ENCODE measurements at places on chromosomes 7 and 10.

GRCh38 chr7:120394595-120394994 is 121.6 kb downstream of the KCND2 start:
- DNase-seq, result no peak

DNA sequence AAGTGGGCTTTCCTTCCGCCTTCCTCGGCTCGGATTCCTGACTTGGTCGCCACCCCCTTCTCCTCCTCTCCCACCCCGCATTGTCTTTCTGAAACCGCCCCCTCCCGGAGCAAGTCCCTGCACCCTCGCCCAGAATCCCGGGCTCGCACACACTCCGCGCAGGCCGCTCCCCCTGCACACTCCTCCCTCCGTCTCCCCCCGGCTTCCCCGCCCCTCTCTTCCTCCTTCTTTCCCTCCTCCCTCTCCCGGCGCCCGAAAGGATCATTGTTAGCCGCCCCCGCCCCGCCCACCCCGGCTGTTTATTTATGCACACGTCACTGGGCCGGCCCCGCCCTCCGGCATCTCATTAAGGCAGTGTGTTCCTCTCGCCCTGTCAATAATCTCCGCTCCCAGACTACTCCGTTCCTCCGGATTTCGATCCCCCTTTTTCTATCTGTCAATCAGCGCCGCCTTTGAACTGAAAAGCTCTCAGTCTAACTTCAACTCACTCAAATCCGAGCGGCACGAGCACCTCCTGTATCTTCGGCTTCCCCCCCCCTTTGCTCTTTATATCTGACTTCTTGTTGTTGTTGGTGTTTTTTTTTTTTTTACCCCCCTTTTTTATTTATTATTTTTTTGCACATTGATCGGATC is at the start of gene TCF7L2:
Gene TCF7L2 (plus strand): TSS at position 373 of the 633 bp plus-strand sequence. CDS start 510 bp downstream, outside the sequence.
- peak; percentile 15 for DNase-seq

DNA sequence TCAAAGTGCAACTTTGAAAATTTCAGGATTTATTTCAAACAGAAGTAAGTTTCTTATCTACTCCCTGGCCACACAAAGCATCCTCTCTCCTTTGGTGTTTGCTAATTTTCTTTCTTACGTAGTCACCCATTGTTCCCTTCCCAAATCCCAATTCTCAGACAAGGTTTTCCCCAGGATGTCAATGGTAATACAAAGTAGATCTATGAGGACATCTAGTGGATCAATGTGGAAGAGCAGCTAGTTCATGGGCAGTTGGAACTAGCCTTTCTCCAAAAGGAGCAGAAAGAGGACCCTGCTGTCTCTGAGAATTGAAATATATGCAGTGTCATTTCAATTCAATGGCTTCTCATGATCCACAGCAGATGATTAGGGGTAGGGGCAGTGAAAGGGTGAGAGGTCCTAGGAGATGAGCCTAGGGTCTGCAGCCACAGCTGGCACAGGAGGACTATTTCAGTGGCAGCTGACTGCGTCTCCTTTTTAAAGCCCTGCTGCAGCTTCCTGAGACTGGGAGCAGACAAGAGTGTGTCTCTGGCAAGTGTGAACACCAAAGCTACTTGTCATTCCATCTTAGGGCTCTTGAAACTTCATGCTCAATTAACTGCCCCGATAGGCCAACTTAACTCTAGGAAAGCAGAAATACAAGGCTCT is 632.6 kb downstream of the KCNMA1 start:
- DNase-seq, result no peak

GRCh38 chr7:112358513-112358912 is 91.7 kb upstream of the IFRD1 start:
- no peak for DNase-seq

DNA sequence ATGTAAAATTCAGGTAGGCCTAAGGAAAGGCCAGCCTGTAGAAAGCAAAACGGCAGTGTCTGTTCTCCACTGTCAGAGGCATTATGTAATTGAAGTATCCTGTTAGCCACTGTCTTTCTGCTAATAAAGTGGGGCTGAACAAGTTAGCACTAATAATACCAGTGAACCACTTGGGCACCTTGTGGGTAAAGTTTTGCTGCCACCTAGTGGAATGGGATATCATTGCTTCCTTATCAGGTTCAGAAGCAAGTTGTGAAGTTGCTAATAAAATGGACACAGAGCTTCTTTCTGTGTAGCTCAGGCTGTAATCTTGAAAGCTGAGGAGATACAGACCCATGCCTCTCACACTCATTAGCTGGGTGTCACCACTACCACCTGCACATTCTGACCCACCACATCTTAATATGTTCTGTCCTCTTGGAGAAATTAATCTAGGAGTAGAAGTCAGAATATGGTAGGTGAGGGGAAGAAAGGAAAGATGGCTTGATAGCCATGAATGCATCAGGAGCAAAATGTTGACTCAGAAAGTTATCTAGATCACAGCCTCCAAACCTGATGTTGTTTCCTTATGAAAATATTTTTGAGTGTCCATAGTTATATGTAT is 175.1 kb downstream of the SEPTIN7 start:
- no peak for DNase-seq

DNA sequence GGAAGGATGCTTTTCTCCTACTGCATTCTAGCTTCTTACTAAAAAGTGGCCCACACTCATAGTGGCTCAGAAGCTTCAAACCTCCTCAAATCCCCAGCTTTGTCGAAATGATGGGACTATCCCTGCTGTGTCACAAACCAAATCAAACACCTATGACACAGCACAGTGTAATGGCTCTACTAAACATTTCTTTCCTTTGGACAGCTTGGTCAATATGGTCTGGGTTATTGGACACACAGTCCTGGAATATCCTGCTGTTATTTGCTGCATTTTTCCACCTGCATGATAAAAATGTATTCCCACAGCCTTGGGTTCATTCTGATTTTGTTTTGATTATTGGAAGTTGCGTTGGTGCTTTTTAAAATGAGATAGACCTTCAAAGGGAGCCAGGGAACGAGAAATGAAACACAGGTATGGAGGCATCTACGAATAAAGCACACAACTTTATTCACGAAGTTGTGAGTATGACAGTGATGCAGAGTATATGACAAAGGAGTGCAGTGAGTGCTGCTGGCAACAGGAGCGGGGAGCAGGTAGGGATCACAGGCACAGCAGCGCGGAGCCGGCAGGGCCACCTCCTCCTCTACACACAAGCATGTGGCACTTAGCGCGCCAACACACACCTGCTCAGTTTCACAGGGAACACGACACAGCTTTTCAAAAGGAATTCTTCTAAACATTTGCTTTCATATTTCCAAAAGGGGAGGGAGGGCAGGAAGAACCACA is 26.5 kb upstream of the AFAP1L2 start:
- DNase-seq, result no peak

DNA sequence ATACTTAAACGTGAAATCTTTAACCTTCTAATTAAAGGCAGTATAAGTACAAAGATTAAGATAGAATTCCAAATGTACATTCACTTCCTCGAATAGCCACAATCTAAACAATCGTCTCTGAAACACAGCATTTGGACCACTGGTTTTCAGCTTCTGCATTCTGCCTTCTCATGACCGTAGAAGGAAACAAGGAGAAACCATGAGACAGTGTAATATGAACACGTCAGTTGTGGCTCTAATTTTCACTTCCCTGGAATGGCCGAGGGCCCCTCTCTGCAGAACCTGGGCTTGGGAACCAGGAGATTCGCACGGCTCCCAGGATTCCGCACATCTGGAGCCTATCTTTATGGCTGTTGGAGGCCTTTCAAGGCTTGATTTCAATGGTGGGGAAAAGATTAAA is 189.3 kb downstream of the KLF6 start:
- DNase-seq, result no peak

- DNase-seq, result no peak
Observed at GRCh38 chr7:14892961-14893360, 9.6 kb downstream of the DGKB start.

DNA sequence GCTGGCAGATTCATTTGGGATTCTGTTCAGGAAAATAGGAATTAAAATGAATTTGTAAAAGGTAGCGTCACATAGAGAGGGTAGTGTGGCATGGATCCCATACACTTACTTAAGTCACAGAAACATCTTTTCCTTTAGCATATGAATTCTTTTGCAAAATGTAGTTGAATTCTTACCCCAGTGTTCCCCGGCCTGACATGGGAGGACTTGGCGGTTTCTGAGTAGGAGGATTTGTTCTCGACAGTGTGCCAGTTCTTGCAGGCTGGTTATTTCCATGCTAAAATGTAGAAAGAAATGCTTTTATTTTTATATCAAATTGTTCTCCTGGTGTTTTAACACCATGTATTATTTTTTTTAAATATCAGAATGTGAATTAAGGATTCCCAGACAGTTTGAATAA is 72.6 kb downstream of the PDSS1 start:
- no peak for DNase-seq

GRCh38 chr7:117085275-117085674 is 132.0 kb downstream of the ST7 start:
- DNase-seq, result no peak

DNA sequence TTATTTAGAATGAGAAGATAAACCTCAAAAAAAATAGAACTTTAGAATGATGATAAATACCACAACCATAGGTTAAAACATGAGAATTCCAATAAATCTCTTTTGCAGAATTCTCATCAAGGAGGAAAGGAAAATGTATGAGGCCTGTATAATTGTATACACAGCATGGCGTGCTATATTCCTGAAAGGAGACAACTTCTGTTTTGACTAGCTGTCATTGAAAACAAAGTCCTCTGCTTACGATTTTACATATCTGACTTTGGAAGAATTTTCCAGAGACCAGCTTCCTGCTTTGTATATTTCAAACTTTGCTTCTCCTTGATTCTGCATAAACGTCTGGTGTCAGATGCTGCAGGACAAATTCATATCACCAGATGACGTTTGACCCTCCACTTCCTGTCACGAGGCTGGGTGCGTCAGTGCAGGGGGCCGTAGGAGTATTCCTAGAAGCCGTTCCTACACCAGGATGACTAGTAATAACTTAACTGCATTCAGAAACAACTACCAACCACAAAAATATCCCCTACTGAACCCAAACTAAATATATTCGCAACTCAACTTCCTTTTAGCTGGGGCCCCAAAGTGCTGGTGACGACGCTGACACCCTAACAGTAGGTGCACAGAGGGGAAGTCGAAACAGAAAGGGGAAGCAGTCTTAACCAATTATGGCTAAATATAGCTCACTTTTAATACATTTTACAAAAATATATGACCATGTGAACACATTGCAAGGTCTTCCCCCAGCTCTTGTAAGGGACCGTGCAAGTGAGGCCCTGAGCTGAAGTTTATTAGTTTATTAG is 178.6 kb upstream of the INHBA start:
- peak; percentile 82 for DNase-seq

GRCh38 chr10:71771821-71772617 is 1.3 kb downstream of the VSIR start:
- no peak for DNase-seq

DNA sequence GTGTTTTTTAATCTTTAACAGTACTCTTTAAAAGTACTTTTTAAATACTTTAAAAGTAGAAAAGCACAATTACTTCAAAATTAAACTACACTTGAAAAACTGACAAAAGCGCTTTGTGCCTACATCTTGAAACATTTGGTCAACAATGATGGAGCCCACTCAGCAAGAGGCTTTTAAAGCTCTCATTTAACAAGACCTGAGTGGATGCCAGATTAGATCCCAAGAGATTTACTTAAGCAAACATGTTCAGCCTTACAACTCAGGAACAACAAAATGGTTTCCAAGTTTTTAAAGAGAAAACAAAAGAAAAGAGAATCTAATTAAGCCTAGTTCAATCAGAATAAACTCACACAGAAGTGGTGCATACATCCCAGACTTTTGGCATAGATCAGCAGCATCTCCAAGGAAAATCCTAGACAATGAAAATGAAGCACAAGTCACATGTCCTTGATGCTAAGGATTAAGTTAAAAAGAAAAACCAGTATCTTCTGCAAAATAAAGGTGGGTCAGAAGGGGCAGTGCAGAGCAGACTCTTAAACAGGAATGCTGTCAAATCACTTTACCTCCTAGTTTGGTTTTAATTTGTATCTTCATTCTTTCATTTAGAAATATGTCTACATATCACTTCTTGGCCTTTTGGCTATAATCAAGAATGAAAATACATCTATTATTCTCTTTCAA is 26.2 kb downstream of the HIBADH start:
- no peak for DNase-seq

DNA sequence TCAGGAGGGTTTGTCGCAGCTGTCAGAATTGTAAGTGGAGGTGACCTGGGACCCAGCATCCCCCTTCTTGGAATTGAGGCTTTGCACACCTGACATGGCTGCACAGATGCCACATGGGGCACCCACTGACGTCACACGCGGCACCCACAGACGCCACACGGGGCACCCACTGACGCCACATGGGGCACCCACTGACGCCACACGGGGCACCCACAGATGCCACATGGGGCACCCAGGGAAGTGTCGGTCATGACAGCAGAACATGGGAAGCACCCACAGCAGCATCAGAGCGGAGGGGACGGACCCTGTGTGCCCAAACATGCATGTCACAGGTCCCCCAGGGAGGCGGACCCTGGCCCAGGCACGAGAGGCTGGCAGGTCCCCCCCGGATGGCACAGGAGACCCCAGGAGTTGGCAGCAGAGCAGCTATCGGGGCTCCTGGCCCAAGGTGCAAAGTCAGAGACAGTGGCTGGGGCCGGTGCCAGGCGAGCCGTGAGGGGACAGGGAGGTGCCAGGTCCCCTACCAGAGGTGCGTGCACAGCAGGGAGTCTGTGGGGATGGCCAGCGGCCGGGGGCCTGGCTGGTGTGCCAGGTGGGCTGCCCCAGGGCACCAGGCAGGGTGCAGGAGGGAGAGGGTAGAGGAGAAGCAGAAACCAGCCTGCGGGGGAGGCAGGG is 21.1 kb downstream of the KNDC1 start:
- DNase-seq, result no peak

DNA sequence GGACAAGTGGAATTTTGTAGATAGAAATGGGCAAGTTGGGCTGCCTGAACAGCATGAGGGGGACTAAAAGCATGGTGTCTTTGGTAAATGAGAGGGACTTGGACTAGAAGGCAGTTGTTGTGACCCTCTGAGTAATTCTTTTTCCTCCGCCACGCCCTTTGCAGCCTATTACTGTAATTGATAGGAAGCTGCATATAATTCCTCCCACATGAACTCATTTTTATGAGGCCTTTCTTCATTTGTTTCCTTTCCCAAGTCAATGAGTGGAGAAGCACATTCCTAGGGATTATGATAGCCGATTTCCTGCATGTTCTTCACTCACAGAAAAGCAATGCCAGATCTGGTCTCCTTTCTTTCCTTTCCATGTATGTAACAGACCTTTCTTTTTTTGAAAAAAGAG is 27.7 kb downstream of the ZSCAN25 start:
- DNase-seq, result no peak

DNA sequence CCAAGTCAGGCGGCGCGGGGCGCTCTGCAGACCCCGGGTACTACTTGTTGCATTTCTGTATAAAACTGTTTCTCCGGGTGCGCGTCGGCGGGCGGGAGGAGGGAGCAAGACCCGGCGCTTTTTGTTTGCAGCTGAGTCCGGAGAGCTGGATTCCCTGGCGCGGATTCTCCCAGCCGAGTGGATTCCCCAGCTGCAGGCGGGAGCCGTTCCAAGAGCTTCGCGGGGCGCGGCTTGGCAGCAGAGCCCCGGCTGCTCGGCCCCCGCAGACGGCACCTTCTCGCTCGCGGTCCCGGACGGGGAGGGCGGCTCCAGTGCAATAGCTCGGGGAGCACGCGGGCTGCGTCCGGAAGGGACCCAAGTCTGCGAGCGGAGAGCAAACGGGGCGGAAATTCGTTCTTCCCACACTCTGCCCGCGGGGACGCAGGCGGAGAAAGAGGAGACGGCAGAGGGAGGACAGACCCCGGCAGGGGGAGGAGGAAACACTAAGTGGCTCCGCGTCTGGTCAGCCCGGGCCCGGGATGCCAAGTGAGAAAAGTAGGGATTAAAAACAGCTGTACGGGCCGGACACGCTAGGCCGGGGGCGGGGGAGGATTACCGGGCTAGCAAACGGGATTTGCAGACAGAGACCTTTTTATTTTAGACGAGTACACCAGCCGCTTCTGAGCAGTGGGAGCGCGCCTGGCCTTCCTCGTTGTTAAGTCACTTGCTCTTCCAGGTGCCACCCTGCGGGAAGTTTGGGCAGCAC is at the start of gene TRIL:
Gene TRIL (minus strand): TSS at position 96 of the 745 bp plus-strand sequence. CDS start 284 bp downstream, outside the sequence.
- DNase-seq, result no peak
